ENCODE measurements at places on chromosomes 16 and 17. TPM values are rescaled to one million over a fixed set of nuclear protein-coding genes. Genes with fewer than 3 reads are reported as not detected.

Gene HIGD1B
- total RNA-seq = not detected

Gene CLEC10A
- not detected for total RNA-seq

Gene UNC119
- 53.7 TPM for total RNA-seq

Gene CFAP119
- 4.1 TPM for total RNA-seq

DNA sequence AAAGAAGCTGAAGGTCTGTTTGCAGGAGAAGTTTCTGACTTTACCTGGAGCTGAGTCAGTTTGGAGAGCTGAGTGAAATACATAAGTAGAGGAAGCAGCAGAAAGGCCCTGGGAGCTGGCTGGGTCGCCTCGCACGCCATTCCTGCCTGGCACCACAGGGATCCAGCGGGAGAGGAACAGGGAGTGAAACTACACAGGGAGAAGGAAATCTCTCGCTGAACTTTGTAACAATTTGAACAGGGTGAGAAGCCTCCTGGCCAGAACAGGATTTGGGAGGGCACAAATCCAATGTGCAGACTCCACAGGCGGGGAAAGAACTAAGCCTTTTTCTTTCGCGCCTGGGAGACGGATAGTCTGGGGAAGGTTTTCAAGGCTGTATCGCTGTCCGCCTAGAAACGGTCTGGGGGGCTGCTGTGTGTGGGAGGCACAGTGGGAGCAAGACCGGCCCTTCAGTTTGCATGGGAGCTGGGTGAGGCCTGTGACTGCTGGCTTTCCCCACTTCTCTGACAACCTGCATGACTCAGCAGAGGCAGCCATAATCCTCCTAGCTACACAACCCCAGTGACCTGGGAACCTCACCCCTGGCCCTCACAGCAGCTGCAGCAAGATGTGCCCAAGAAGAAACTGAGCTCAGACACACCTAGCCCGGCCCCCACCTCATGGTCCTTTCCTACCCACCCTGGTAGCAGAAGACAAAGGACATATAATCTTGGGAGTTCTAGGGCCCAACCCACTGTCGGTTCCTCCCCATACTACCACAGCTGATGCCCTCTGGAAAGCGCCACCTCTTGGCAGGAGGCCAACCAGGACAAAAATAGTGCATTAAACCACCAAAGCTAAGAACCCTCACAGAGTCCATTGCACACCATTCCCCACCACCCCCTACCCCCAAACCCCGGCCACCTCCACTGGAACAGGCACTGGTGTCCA lies 778.6 kb downstream of the KCNJ2 start:
- H3K4me1 ChIP-seq = no peaks in the 10 kb centered on the region
- no peaks in the 10 kb centered on the region for H3K36me3 ChIP-seq
- no peak overlapping the region for H3K4me3 ChIP-seq
- no peaks in the 10 kb centered on the region for H3K27me3 ChIP-seq

DNA sequence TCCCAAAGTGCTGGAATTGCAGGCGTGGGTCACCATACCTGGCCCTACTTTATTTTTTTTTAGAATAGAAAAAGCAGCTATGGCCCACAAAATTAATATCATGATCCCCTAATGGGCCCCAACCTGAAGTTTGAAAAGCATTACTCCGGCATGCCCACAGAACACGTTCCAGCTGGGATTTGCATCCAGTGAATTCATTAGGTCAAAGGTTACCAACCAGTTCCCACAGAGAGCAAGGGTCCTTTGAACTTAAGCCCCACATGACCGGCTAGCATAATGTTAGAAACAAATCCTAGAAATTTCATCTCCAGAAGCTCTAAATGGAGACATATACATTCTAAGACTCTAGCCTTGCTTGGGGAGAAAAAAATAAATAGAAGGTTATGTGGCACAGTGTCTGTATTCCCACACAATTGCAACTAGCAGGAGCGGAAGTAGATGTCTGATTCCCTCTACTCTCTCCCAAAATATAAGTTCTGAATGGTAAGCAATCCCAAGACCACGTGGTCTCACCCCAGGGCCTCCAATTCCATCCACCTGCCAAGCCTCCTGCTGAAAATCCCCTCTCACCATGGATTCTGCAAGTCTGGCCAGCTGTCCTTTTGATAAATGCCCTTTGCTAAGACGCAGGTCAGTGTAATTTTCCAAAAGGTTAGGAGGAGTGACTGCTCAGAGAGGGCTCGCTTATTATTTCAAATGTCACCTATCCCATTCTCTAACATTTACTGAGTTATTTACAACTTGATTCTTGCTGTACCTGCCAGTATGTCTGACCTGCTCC lies 395.8 kb downstream of the NPIPA8 start:
- no peaks in the 10 kb centered on the region for H3K36me3 ChIP-seq
- no peaks in the 10 kb centered on the region for H3K4me1 ChIP-seq
- no peak overlapping the region for H3K4me3 ChIP-seq
- no peaks in the 10 kb centered on the region for H3K27me3 ChIP-seq
- H3K27ac ChIP-seq = no peak overlapping the region

- no peak overlapping the region for H3K4me3 ChIP-seq
- no peaks in the 10 kb centered on the region for H3K36me3 ChIP-seq
- no peaks in the 10 kb centered on the region for H3K27me3 ChIP-seq
- no peak for DNase-seq
- no peaks in the 10 kb centered on the region for H3K4me1 ChIP-seq
These were observed 204.9 kb upstream of the KCNJ16 start for GRCh38 chr17:69870091-69870530.

DNA sequence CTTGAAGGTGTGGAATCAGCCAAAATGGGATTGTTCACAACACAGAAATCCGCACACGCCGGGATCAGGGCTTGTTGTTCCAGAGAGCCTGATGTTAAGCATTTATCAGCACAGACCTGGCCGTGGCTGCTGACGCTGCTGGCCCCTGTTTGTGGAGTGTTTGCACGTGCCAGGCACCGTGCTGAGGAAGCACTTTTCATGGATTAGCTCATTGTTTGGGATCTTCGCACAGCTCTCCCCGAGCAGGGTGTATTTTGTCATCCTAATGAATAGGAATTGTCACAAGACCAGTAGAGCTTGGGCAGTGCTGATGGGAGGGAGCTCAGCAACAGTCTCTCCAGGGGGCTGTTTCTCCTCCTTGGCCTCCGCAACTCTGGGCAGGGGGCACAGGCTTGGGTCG lies 160.4 kb upstream of the PLCG2 start:
- H3K4me3 ChIP-seq = no peak overlapping the region
- no peak overlapping the region for H3K27ac ChIP-seq
- H3K4me1 ChIP-seq = peaks cover 2% of the 10 kb centered on the region
- DNase-seq = no peak
- H3K36me3 ChIP-seq = no peaks in the 10 kb centered on the region

GRCh38 chr16:75289189-75289588 lies 37.8 kb upstream of the BCAR1 start:
- no peaks in the 10 kb centered on the region for H3K36me3 ChIP-seq
- no peak for DNase-seq
- H3K4me3 ChIP-seq = no peak overlapping the region

- peak; percentile 59 for DNase-seq
- H3K27me3 ChIP-seq = no peaks in the 10 kb centered on the region
- H3K27ac ChIP-seq = no peak overlapping the region
- peaks cover 7% of the 10 kb centered on the region for H3K4me1 ChIP-seq
These were observed 3.8 kb downstream of the ARHGDIA start for GRCh38 chr17:81867170-81867990.

DNA sequence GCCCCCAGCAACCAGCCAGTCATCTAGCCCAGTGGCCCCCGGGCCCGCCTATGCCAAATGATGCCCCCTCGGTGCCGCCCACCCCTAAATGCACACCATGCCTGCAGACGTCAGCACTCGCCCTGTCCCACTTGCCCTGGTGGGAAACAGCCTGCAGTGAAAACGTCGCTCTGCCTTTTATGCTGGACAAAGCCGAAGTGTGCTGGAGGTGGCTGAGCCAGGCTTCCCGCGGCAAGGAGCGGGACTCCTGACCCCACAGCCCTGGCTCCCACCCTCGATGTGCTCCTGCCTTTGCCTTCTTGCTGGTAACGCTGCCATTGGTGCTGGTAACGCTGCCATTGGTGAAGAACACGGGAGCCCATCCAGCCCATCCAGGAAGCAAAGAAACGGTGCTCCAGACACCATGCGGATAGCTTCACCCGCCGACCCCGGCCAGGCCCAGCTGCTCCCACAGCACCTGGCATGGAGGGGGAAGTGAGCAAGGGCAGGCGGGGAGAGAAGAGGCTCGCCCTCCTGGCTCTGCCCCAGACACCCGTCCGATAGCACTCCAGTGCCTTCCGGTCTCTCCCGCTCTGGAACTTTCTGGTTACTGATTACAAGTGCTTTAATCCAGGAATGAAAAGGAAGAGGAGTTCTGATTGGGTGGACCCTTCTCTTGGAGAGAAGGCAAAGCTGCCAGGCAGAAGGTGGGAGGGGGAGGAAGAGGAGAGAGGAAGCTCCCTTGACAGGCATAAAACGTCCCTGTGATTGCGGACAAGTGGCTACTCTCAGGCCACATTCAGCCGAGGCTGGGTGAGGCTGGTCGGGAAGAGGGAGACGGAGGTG lies 4.0 kb upstream of the BAIAP2 start:
- H3K4me1 ChIP-seq = peaks cover 2% of the 10 kb centered on the region
- peaks cover 17% of the 10 kb centered on the region for H3K27me3 ChIP-seq
- no peak for DNase-seq
- H3K4me3 ChIP-seq = no peak overlapping the region
- no peaks in the 10 kb centered on the region for H3K36me3 ChIP-seq
- no peak overlapping the region for H3K27ac ChIP-seq

GRCh38 chr17:27807567-27808470 lies 7.5 kb upstream of the NOS2 start:
- no peak overlapping the region for H3K27ac ChIP-seq
- DNase-seq = no peak
- no peaks in the 10 kb centered on the region for H3K4me1 ChIP-seq
- H3K4me3 ChIP-seq = no peak overlapping the region
- H3K27me3 ChIP-seq = no peaks in the 10 kb centered on the region

DNA sequence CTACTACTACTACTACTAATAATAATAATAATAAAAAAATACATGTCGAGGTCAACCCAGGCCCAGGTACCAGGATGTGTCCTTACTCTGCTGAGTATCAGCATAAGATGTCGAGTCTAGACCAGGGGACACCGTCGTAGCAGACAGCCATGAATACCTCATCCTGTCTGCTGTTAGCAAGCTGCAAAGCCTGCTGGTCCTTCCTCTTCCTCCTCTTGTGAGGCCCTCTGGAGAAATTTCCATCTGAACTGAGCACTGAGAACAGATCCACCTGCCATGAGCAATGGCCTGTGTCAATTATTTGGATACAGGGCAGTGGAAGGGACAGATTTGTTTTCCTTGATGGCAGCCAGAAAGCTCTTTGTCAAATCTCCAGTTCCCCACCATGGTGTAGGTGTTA lies 168.5 kb downstream of the XYLT1 start:
- no peak overlapping the region for H3K4me3 ChIP-seq
- no peaks in the 10 kb centered on the region for H3K27me3 ChIP-seq
- H3K4me1 ChIP-seq = no peaks in the 10 kb centered on the region
- H3K36me3 ChIP-seq = no peaks in the 10 kb centered on the region
- DNase-seq = no peak

DNA sequence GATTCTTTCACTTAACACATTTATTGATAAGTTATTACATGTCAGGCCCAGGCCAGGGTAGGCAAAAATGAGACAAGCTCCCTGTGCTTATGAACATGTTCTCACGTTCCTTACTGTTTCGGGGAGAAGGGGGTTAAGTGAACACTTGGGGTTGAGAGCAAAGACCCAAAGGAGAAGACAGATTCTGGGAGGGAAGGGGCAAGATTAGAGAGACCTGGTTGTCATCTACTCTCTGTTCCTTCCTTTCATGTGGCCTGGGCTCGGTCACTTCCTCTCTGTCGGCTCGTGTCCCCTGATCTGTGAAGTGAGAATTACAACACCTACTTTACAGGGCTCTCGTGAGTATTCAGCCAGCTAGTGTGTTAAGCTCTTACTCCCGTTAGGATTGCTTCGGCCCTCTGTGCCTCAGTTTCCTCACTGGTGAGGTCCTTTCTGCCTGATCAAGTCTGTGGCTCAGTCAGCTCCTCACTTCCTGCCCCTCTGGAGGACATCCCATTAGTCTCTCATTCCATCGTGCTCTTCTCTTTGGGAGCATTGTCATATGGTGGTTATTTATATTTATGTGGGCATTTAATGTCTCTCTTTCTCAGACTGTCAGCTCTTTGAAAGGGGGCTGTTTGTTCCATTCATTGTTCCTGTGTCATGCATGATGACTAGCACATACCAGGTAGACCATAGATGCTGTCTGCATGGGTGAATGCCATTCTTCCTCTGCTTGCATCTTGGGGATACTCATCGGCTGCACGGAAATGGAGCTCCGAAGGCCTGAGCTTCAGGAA lies 38.9 kb downstream of the PLCG2 start:
- no peaks in the 10 kb centered on the region for H3K4me1 ChIP-seq
- no peaks in the 10 kb centered on the region for H3K27me3 ChIP-seq
- no peak overlapping the region for H3K4me3 ChIP-seq
- DNase-seq = no peak

DNA sequence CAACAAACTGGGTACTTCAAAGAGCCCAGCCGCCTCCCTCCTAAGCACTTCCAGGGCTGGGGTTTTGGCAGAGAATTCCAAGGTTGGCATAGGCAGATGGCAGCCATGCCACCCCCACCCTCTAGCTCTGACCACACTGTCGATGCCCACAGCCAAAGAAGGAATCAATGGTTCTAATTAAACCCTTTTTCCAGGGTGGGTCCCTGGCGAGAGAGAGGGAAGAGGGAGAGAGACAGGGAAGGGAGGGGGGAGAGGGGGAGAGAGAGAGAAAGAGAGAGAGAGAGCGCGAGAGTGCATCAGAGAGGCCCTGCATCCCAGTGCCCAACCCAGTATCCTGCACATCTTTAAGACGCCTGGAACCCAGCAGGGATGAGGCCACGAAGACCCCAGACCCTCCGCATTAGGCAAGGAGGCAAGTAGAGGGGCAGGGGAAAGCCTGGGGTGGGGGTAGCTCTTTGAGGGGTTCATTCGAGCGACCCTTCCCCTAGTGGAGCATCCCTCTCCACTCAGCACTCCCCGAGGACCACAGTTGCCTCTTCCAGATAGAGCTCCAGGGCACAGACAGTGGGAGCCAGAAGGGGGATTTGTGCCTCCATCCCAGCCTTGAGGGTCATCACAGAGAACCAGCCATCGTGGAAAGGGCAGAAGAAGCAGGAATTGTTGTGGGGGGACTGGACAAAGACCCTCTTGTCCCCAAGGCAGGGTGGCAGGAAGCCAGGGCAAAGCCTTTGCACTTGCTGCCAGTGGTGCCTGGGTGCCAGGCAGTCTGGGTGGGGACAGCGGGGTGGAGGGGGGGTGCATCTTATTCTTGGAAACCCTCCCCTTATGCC lies 2.6 kb downstream of the SRCIN1 start:
- no peak overlapping the region for H3K4me3 ChIP-seq
- H3K27me3 ChIP-seq = peaks cover 25% of the 10 kb centered on the region
- H3K4me1 ChIP-seq = no peaks in the 10 kb centered on the region
- H3K36me3 ChIP-seq = no peaks in the 10 kb centered on the region
- H3K27ac ChIP-seq = no peak overlapping the region
- DNase-seq = no peak

Measured in SJCRH30 (cell line).